ENCODE measurements at places on chromosomes 1 and 21. TPM values are rescaled to one million over a fixed set of nuclear protein-coding genes. Genes with fewer than 3 reads are reported as not detected.

C4BPA gene
- polyA plus RNA-seq: not detected

LAMTOR2 gene
- polyA plus RNA-seq: 60.4 TPM

ZFYVE9 gene
- polyA plus RNA-seq: 19.7 TPM

CACYBP gene
- 53.8 TPM for polyA plus RNA-seq
